Osteoblast (primary cell): ENCODE measurements at places on chromosomes 4 and X. TPM values are rescaled to one million over a fixed set of nuclear protein-coding genes. Genes with fewer than 3 reads are reported as not detected.

Gene CXCL5
- total RNA-seq, result under 0.01 TPM in 1 of 2 replicates, not detected in the other

Gene MAGT1
- 59.7 and 66.9 TPM in 2 replicates for total RNA-seq

Gene LDB2
- total RNA-seq, result 18.8 and 21.8 TPM in 2 replicates

Gene GPRIN3
- under 0.01 and 0.29 TPM in 2 replicates for total RNA-seq

Gene TNMD
- not detected in 2 replicates for total RNA-seq

Gene PPA2
- total RNA-seq, result 67.0 and 68.7 TPM in 2 replicates

Gene TMEM271
- not detected in 2 replicates for total RNA-seq

Gene COL4A6
- total RNA-seq, result not detected in 2 replicates

Gene MAOA
- total RNA-seq, result 4.1 and 5.8 TPM in 2 replicates

Gene BANK1
- total RNA-seq, result 1.8 and 2.7 TPM in 2 replicates

Gene UGT2A3
- total RNA-seq, result not detected in 2 replicates

Gene SSX1
- total RNA-seq, result not detected in 2 replicates

Gene SSX2B
- total RNA-seq, result not detected in 2 replicates

Gene PCDH19
- 0.36 and 0.59 TPM in 2 replicates for total RNA-seq

Gene MAB21L2
- total RNA-seq, result 33.3 and 40.5 TPM in 2 replicates

Gene TMEM35A
- total RNA-seq, result 1.1 and 1.5 TPM in 2 replicates

Gene TCEAL6
- not detected in 2 replicates for total RNA-seq

Gene WFS1
- 12.1 and 17.0 TPM in 2 replicates for total RNA-seq

Gene CT45A2
- not detected in 2 replicates for total RNA-seq

Gene RTL5
- 2.1 and 2.2 TPM in 2 replicates for total RNA-seq

Gene HOPX
- total RNA-seq, result 0.29 and 0.36 TPM in 2 replicates

Gene ELF4
- 24.8 and 25.0 TPM in 2 replicates for total RNA-seq

Gene WNK3
- total RNA-seq, result 0.88 and 1.1 TPM in 2 replicates

Gene TACR3
- not detected in 2 replicates for total RNA-seq

Gene SPACA5
- total RNA-seq, result not detected in 2 replicates

Gene PABPC5
- total RNA-seq, result 3.2 and 3.6 TPM in 2 replicates

Gene SMC1A
- total RNA-seq, result 14.4 and 14.8 TPM in 2 replicates

Gene HSD17B13
- under 0.01 TPM in 2 replicates for total RNA-seq

Gene EDA2R
- 13.4 and 17.1 TPM in 2 replicates for total RNA-seq

Gene FMR1NB
- not detected in 2 replicates for total RNA-seq

Gene XK
- total RNA-seq, result under 0.01 TPM in 2 replicates

Gene ANXA10
- 1.1 and 1.2 TPM in 2 replicates for total RNA-seq

Gene CLDN34
- under 0.01 TPM in 1 of 2 replicates, not detected in the other for total RNA-seq

Gene TACC3
- total RNA-seq, result 3.2 and 4.0 TPM in 2 replicates
